Stimulated activated CD8-positive, alpha-beta memory T cell treated with anti-CD3 and anti-CD28 coated beads, Interleukin-4, amount 100 ng/mL, for 4 hours (primary cell): ENCODE measurements at places on chromosomes 5 and 9.

DNA sequence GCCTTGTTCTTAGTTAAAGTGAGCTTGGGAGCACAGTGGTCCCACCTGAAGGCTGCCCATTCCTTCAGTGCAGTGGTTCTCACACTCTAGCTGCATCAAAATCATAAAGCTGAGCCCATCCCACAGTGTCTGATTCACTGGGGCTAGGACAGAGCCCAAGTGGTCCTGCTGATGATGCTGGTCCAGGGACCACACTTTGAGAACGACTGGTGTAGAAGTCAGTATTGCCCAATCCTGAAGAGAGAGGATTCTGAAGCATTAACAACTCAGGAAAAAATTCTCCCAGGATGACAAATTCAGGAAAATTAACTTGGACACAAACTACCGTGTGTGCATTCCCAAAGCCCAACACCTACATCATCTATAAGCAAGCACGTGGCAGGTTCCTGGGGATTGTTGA, 176.2 kb downstream of the GABBR2 start:
- DNase-seq: no peak

DNA sequence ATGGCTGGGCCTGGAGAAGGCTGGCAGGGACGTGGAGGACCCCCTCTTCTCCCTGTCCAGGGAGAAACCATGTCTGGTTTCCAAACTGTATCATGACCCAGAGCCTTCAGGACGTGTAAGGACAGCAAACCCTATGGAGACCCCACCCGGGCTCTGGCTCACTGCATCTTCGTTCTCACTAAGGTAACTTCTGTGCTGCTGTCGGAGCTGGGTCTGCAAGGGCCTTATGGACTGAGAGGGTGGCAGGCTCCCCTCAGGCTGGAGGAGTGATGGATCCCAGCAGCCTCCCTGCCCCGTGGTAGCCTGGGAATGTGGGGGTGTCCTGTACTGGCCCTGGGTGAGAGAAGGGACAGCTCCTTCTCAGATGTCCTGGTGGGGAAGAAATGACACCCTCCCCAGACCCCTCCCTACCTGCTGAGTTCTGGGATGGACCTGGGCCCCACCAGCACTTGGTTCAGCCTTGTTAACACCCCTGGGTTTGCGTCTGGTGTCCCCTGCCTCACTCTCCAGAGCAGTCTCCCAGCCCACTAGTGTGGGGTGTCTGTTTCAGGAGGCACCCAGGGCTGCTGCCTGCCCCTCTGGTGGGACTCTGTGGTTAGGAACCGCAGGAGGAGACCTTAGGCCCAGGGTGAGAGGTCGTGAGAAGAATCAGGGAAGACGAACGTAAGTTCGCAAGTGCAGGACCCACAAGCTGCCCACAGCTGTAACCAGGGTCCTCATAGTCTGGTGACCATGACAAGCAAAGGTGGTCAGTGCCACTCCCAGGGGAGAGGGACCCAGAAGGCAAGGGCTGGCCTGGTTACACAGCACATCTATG, 6.6 kb downstream of the SPATA31E1 start:
- no peak for DNase-seq

DNA sequence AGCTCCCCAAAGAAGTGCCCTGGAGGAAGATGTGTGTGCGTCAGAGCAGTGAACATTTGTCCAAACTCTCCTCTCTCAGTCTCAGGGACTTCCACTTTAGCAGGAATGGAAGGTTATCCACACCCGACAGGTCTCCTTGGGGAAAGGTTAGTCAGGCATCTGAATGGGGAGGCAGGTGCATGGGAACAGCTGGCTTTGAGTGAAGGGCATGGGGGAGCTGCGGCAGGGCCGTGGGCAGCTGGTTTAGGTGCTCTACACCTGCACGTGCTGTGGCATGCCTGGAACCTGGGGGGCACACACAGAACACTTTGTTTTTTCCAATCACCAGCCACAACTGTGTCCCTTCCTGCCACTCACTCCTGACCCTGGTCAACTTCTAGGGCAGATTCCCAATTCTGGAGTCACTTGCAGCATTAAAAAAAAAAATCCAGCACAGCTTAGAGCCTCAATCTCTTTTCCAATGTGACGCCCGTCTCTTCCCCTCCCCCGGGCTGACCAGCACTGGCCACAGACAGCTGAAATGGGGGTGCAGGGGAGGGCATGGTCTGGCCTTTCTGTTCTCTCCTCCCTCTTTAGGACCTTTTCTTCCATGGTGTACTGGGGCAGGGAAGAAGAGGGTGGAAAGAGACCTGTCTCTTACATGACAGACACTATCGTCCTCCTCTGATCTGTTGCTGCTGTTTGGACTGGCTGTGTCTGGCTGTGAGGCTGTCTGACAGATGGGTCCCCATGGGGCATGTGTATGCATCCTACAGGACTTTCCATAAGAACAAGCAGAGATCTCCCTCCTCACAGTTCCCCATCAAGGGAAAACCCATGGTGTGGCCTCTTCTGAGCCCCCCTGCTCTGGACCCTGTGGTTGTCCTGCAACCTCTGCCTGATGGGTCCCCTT, 9.5 kb upstream of the IL3 start:
- no peak for DNase-seq

DNA sequence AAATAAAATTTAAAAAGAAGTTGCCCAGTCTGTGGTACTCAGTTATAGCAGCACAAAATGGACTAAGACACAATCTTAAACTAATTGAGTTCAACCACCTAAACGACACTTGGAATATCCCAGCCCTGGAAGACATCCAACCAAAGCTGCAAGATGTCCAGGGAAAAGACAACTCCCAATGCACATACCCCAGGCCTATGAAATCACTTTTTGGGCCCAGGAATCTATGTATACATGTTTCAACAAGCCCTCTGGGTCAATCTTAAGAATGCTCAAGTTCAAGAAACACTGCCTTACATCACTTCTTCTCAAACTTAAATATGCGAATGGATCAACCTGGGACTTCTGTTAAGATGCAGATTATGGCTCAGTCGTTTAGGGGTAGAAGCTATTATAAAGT, 148.6 kb downstream of the ELAVL2 start:
- DNase-seq: no peak

GRCh38 chr5:163089926-163090325, 347.5 kb upstream of the CCNG1 start:
- no peak for DNase-seq

DNA sequence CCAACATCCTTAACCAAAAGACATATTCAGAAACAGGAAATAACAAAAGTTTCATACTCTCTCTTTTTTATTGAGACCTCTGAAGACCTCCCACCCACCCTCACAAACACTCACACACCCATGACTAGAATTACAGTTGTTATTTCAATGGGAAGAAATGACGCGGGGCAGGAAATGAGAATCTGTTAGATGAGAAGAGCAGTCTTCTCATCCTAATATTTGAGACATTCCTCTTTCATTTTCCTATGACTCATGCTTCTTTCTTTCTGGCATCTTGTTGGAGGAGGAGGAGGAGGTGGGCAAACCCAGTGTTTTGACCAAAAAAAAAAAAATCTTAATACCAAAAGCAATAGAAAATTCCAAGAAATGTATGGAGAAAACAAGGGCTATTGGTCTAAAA, 179.5 kb upstream of the TARS1 start:
- no peak for DNase-seq

DNA sequence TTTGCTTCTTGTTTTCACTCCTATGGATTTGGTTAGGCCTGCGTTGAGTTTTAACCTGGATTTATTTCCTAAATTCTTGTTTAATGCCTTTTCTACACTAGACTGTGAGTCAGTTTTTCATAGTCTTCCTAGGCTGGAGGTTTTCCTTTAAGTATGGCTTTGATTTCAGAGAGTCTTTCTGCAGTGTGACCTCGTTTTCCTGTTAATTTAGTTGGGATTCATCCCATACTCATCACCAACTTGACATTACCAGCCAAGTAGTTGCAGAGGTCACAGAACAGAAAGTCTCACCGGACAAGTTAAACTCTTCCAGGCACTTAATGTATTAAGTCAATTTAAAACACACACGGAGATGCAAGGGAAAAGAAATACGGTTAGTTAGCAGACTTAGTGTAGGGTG, 29.7 kb upstream of the AUH start:
- no peak for DNase-seq

- no peak for DNase-seq
Observed at GRCh38 chr9:131734165-131734610, 5.7 kb downstream of the RAPGEF1 start.

GRCh38 chr5:97458851-97459250, 275.8 kb upstream of the RIOK2 start:
- DNase-seq: no peak

DNA sequence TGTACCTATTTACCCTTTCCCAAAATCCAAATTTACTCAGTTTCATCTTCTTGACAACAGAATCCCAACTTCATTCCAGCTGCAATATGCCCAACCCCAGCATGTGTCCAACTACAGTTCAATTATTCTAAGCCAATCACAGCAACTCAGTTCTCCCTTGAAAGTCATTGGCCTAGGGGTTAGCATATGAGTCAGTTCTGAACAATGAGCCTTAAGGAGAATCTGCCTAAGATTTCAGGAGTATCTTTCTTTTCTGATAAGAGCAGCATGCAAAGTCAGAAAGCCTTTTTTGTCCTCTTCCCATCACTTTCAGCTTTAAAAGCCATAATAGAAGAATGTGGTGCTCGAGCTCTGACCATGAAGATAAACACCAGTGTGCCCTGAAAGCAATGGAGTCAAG, 44.4 kb upstream of the RASGRF2 start:
- DNase-seq: no peak

GRCh38 chr9:108139900-108140299, 650.3 kb upstream of the KLF4 start:
- no peak for DNase-seq

GRCh38 chr5:139636207-139636792, 11.8 kb upstream of the CXXC5 start:
- no peak for DNase-seq

DNA sequence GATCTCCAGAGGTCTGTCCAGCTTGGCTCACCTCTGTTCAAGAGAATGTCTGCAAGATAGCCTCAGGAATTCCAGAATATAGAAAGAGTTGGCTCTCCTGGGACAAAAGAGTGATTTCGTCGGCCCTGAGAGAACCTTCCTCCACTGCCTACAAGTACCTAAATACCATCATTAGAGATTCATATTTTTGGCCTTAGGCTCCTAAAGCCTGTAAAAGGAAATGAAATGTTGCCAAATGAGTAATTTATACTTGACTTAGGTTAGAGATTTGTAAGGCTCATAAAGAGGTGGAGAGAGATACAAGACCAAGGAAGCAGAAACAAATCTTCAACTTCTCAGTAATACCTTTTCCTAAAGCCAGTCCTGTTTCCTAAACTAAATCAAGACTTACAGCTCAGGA, 146.2 kb downstream of the CCDC192 start:
- DNase-seq: no peak

GRCh38 chr5:57441557-57441956, 41.1 kb downstream of the ACTBL2 start:
- no peak for DNase-seq

GRCh38 chr9:105842023-105842644, 147.8 kb downstream of the TMEM38B start:
- DNase-seq: no peak

DNA sequence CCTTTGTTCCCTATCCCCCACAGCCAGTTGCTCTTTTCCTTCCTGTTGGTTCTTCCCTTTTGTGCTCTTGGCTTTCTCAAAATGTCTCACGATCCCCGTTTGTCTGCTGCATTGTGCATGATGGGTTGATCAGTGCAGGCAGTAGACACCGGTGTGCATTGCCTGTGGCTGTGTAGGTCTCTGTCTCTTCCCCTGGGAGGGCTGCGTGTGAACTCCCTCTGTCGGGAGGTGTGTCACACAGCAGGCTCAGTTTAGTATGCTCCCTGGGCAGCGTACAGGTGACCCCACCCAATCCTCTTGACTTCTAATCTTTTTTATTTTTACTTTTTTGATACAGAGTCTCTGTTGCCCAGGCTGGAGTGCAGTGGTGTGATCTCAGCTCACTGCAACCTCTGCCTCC, 265.3 kb downstream of the FSTL4 start:
- no peak for DNase-seq

GRCh38 chr5:10680876-10681481, 80.1 kb downstream of the DAP start:
- DNase-seq: no peak

DNA sequence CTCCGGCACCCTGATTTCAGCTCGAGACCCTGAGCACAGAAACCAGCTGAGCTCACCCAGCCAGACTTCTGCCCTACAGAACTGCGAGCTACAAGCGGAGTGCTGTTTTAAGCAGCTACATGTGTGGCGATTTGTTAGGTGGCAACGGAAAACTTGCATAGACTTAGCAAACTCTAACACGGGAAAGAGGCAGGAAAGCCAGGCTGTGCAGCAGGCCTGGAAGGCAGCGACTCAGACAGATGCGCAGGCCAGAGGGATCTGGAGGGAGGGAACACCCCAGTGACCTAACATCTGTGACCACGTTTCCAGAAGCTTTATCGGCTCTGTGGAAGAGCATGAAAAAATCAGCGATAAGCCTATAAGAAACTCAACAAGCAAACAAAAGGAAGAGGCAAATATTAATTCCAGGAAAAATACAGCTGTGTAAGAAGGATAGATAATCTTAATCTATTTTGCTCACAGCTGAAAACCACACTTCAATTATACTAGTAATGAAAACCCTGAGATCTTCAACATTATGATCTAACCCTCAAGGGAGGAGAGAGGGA, 11.0 kb downstream of the UBAC1 start:
- DNase-seq: no peak

- no peak for DNase-seq
Observed at GRCh38 chr5:21142791-21143190, 1154.8 kb upstream of the CDH18 start.

- no peak for DNase-seq
Observed at GRCh38 chr5:181039471-181039870, 595 bp upstream of the BTNL9 start.

- no peak for DNase-seq
Observed at GRCh38 chr9:136944212-136944518, 373 bp downstream of the FBXW5 start.

DNA sequence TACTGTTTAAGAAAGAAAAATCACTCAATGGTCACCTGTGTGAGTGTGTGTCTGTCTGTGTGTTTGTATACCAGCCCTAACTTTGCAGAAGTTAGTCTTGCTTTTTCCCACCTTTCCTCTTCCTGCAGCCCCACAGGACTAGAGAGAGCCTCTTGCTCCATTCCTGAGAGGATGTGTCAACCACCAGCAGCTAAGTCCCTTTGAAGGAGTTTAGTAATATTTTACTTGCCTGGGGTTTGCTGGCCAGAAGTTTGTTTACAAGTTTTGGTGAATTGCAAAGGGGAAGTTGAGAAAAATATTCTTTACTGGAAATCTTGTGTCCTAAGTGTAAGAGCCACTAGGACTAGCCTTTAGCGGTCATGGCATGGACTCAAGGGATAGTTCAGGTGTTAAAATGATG, 316.2 kb downstream of the BRINP1 start:
- DNase-seq: no peak

DNA sequence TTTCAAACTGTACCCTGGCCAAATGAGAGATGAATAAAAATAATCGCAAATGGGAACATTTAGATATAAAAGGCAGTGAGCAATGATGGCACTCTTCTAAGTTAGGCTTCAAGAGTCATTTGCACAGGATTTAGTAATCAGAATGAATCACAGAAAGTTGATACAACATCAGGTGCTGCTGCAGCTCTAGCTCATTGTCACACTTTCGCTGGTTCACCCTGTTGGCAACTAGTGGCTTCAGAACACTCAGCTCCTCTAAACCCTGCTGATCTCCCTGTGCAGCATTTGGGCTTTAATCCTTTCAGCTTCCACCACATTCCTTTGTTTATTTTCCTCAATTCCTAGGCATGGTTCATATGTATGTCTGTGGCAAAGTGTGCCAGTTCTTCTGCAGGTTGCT, 2071.2 kb upstream of the CDH6 start:
- no peak for DNase-seq

GRCh38 chr5:8059337-8059736, 190.4 kb downstream of the MTRR start:
- no peak for DNase-seq
